ENCODE measurements at places on chromosomes 1 and 21.

DNA sequence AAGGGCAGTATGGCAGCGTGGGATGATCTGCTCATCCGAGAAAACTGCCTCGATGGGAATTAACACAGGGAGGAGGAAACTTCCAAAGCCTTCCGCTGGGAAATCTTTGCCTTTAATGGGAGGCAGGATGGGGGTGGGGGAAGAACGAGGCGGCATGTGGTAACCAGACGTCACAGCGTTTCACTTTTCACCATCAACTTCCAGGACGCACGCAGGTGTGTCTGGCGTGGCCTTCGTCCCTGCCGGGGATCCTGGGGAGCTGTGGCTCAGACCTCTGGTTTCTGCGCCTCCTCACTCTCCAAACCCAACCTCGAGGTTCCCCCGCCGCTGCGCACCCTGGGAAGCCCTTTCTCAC, 282 bp downstream of the RSPH1 start:
- no peak for DNase-seq

DNA sequence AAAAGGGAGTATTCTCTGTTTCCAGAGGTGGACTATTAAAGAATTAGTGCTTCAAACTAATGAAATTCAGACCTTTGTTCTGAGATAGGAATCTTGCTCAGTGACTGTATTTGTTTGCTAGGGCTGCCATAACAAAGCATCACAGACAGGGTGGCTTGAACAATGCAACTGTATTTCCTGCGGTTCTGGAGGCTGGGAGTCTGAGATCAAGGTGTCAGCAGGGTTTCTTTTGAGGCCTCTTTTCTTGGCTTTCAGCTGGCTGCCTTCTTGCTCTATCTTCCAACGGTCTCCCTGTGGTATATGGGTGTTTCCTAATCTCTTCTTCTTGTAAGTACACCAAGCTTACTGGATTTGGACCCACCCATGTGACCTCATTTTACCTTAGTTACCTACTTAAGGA, 264.6 kb upstream of the PROX1 start:
- DNase-seq = no peak

- no peak for DNase-seq
Observed at GRCh38 chr1:30812076-30812475, 54.5 kb upstream of the LAPTM5 start.

GRCh38 chr21:32270748-32271147, 8.1 kb downstream of the MIS18A start:
- no peak for DNase-seq
